ENCODE measurements at places on chromosomes 4 and X.

- no peak for DNase-seq
These were observed 77.6 kb downstream of the CCKAR start for GRCh38 chr4:26412381-26413372.

- peak; percentile 81 for DNase-seq
These were observed at the start of gene RAB33A for GRCh38 chrX:130171446-130172126. Gene RAB33A, plus strand, starts transcription at chrX:130171962. Its CDS starts 101 bp downstream, at chrX:130172063.

DNA sequence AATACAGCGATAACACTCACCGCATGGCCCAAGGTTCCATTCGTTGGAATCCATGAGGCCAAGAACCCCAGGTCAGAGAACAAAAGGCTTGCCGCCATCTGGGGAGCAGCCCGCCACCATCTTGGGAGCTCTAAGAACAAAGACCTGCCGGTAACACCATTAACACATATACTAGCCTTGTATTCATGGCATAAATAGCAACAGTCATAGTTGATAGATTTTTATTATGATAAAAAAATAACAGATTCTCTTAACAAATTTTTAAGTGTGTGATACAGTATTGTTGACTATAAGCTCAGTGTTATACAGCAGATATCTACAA lies 309.4 kb downstream of the GLUD2 start:
- no peak for DNase-seq

- no peak for DNase-seq
These were observed 774 bp downstream of the ZCCHC4 start for GRCh38 chr4:25313201-25313895.

- DNase-seq, result no peak
These were observed 446.4 kb downstream of the RPA4 start for GRCh38 chrX:97330151-97330550.

DNA sequence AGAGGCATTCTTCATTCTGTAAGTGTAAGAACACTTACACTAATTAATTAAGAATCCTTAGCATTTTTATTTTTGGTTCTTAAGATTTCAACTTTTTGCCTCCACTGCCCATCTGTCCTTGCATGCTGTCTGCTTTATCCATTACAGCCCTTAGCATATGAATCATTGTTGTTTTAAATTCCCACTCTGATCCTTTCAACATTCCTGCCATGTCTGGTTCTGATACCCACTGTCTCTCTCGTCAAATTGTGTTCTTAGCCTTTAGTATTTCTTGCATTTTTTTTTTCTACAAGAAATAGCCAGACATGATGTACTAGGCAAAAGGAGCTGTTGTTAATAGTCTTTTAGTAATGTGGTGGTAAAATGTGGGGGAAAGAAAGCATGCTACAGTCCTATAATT lies 1360.0 kb downstream of the TECRL start:
- DNase-seq, result no peak
